ENCODE measurements at places on chromosomes 13 and 19.

GRCh38 chr13:40190641-40191100 lies 475.8 kb downstream of the FOXO1 start:
- H3K27ac ChIP-seq, result peak overlapping the region; percentile 83
- peaks cover 55% of the 10 kb centered on the region for H3K4me1 ChIP-seq
- H3K4me3 ChIP-seq, result no peak overlapping the region
- H3K36me3 ChIP-seq, result no peaks in the 10 kb centered on the region

DNA sequence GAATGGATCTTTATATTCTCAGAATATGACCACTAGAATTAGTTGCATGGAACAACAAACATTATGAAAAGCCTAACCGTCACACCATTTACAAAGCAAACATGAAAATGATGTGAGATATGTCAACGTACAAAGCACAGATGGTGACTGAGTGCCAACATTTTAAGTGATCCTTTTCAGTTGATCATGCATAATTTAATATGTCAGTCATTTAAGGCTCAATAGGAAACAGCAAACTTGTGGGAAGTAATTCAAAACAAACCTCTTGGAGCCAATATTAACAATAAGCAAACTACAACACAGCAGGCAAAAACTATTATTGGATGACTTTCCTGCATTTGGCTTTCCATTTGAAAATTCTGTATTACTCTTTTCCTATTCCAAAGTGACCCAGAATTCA lies 277.6 kb downstream of the SLITRK6 start:
- H3K27ac ChIP-seq, result no peak overlapping the region
- no peaks in the 10 kb centered on the region for H3K27me3 ChIP-seq
- no peaks in the 10 kb centered on the region for H3K4me1 ChIP-seq
- no peak for DNase-seq

DNA sequence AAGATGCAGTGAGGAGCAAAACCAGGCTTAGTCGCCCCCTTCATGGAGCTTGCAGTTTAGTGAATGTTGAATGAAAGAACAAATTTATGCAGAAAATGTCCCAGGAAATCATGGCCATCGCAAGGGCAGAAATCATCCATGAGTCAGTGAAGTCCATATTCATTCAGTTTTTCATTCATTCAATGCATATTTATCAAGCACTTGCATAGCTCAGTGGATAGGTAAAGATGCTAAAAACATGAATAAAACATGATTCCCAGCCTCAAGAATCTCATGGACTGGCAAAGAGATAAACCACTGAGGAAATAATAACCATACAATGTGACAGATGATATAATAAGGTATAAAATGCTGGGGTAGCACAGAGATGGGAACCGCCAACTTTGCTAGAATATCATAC lies 58.8 kb downstream of the HSPH1 start:
- H3K4me3 ChIP-seq, result no peak overlapping the region
- no peak overlapping the region for H3K27ac ChIP-seq
- DNase-seq, result no peak
- H3K36me3 ChIP-seq, result no peaks in the 10 kb centered on the region
- peaks cover 7% of the 10 kb centered on the region for H3K27me3 ChIP-seq

DNA sequence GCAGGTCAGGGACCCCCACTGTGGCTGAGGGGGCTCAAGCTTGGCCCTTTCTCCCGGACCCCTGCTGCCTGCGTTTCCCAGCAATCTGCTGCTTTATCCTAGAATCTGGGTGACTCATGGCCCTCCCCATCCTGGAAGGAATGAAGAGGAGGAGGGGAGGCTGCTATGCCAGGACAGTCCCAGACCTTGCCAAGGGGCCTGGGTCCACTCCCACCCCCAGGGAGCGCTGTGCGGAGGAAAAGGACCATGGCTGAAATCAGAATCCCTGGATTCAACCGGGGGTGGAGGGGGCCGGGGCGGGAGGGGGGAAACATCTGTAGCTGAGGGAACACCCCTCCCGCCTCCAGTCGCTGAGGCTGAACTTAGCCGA lies 20.5 kb downstream of the ZNF114 start:
- DNase-seq, result no peak
- H3K4me3 ChIP-seq, result peak overlapping the region; percentile 54
- H3K4me1 ChIP-seq, result peaks cover 13% of the 10 kb centered on the region
- peaks cover 7% of the 10 kb centered on the region for H3K36me3 ChIP-seq
- H3K27me3 ChIP-seq, result peaks cover 7% of the 10 kb centered on the region

DNA sequence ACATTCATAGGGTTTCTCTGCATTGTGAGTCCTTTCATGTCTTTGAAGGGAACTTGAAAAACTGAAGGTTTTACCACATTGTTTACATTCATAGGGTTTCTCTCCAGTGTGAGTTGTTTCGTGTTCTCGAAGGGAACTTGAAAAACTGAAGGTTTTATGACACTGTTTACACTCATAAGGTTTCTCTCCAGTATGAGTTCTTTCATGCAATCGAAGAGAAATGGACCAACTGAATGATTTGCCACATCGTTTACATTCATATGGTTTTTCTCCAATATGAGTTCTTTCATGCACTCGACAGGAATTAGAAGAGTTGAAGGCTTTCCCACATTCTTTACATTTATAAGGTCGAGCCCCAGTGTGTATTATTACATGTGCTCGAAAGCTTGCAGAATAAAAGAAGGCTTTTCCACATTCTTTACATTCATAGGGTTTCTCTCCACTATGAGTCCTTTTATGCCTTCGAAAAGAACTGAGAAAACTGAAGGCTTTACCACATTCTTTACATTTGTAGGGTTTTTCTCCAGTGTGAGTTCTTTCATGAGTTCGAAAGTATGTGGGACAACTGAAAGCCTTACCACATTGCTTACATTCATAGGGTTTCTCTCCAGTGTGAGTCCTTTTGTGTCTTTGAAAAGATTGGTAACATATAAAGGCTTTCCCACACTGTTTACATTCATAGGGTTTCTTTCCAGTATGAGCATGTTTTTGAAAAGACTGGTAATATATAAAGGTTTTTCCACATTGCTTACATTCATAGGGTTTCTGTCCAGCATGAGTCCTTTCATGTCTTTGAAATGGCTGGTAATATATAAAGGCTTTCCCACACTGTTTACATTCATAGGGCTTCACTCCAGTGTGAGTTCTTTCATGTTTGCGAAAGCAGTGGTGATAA lies 20.7 kb downstream of the ZNF14 start:
- peaks cover 27% of the 10 kb centered on the region for H3K36me3 ChIP-seq
- H3K27ac ChIP-seq, result no peak overlapping the region
- no peak for DNase-seq
- no peak overlapping the region for H3K4me3 ChIP-seq

GRCh38 chr19:10871711-10872545 lies 575 bp downstream of the CARM1 start:
- H3K4me1 ChIP-seq, result peaks cover 35% of the 10 kb centered on the region
- H3K27me3 ChIP-seq, result no peaks in the 10 kb centered on the region
- peak; percentile 61 for DNase-seq
- H3K4me3 ChIP-seq, result peak overlapping the region; percentile 71

DNA sequence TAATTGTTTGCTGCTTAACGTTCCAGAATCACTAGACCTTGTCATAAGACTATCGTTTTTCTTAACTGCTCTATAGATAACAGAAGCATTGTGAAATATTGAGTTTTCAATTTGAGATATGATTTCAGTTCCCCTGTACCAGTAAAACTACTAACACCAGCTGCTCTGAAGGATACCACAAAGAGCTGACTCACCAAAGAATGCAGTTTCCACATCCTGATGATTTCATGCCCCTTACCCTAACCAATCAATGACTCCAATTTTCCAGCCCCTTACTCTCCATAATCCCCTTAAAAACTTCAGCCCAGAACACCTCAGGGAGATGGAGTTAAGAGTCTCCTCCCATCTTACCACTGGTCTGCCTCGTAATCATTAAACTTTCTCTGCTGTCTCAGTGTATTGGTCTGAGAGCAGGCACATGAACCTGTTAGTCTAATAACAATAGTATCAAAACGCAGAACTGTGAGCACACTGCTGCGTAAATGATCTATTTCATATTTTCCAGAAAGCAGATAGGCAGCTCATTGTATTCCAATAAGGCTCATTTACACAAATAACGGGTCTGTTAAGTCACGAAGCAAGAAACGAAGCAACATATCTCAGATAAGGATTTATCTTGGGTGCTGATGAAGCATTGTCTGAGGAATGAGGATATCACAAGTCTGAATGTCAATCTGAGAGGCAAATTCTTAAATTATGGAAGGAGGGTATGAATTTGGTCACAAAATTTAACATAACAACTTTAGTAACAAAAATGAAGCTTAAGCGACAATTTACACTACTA lies 14.1 kb upstream of the CCNA1 start:
- H3K4me3 ChIP-seq, result no peak overlapping the region
- DNase-seq, result no peak
- H3K36me3 ChIP-seq, result no peaks in the 10 kb centered on the region
- H3K27ac ChIP-seq, result no peak overlapping the region
- no peaks in the 10 kb centered on the region for H3K4me1 ChIP-seq

DNA sequence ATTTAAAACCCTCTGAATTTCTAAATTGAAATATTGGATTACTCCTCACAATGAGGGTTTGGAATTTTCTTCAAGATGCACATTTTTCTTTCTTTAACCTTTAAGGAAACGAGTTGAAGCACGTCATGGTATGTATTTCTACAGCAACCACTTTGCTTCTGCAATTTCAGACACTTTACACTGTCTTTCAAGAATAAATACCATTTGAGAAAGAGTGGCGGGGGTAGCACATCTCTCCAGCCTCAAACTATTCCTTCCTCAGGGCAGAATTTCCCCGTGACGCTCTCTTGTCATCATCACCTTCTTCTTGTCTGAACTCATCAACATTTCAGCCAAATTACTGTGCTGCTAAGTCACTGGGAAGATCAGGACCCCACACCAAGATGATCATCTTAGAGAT lies 1073.4 kb downstream of the EFNB2 start:
- H3K27ac ChIP-seq, result no peak overlapping the region
- H3K4me3 ChIP-seq, result no peak overlapping the region
- no peaks in the 10 kb centered on the region for H3K27me3 ChIP-seq
- no peak for DNase-seq

- H3K4me1 ChIP-seq, result no peaks in the 10 kb centered on the region
- H3K36me3 ChIP-seq, result peaks cover 22% of the 10 kb centered on the region
Observed at GRCh38 chr19:39818626-39819097, 15.3 kb downstream of the DYRK1B start.

DNA sequence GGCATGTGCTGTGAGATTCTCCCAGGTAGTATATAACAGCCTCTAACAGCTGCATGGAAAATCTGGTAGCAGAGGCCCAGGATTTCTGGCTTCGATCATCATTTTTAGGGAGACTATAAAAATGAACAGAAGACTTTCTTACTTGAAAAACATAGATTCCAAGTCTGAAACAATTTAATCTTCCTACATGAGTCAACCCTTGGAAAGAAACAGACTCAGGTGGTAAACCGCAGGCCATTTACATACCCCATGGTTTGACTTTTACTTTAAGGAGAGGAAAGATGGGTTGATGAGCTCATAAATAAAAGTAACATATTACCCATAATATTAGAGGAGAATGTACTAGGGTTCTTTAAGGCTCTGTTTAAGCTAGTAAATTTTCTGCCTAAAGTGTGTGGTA lies 121.6 kb downstream of the CYSLTR2 start:
- no peak overlapping the region for H3K27ac ChIP-seq
- no peaks in the 10 kb centered on the region for H3K27me3 ChIP-seq
- H3K4me3 ChIP-seq, result no peak overlapping the region
- DNase-seq, result no peak
- H3K36me3 ChIP-seq, result no peaks in the 10 kb centered on the region

DNA sequence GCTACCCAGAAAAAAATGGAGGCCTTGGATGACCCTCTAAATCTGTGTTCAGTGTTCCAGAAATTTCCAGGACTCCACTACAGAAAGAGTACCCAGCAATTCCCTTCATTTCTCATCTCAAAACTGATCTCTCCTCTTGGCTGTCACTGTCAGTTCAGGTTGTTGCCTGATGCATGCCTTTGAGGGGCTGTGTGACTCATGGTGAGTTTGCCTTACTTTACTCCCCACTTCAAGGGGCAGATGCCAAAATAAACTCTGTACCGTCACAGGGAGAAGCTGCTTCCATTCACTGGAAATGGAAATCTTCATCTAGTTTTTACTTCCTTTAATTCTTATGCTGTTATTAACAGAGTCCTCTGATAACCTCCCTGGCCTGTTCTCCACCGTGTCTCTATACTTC lies 1075.0 kb downstream of the DIAPH3 start:
- no peaks in the 10 kb centered on the region for H3K27me3 ChIP-seq
- H3K4me1 ChIP-seq, result no peaks in the 10 kb centered on the region
- no peak for DNase-seq

- no peak for DNase-seq
- no peaks in the 10 kb centered on the region for H3K4me1 ChIP-seq
- no peak overlapping the region for H3K27ac ChIP-seq
- H3K4me3 ChIP-seq, result no peak overlapping the region
Observed at GRCh38 chr13:31166591-31166990, 4.9 kb upstream of the HSPH1 start.

DNA sequence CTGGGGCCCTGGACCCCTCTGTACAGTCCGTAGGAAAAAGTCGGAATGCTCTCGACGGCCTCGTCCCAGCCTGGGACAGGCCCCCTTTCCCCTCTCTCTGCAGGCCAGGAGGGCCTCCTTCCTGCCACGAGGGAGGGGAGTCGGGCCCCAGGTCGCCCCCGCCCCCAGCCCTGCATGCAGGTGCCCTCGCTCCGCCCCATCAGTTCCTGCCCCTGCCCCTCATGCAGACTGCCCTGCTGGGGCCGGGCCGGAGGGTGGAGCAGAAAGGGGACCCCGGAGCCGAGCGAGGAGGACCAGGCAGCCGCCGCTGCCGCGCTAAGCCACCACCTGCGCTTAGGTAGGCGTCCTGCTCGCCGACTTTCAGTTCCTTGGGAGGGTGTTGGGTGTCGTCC lies 7.3 kb downstream of the LYL1 start:
- no peaks in the 10 kb centered on the region for H3K27me3 ChIP-seq
- H3K36me3 ChIP-seq, result no peaks in the 10 kb centered on the region
- no peak for DNase-seq
- peak overlapping the region; percentile 96 for H3K27ac ChIP-seq

- H3K36me3 ChIP-seq, result no peaks in the 10 kb centered on the region
- no peak for DNase-seq
- H3K27ac ChIP-seq, result no peak overlapping the region
- H3K27me3 ChIP-seq, result no peaks in the 10 kb centered on the region
- H3K4me1 ChIP-seq, result no peaks in the 10 kb centered on the region
Observed at GRCh38 chr13:66640231-66640630, 589.9 kb downstream of the PCDH9 start.

All from heart right ventricle (tissue), 16 donors.